ENCODE measurements at places on chromosomes 1 and 21. TPM values are rescaled to one million over a fixed set of nuclear protein-coding genes. Genes with fewer than 3 reads are reported as not detected.
A peak's percentile ranks its signal among the peaks of the same experiment; 100 is the strongest.

Gene HMCN1
- 0.19 TPM for polyA plus RNA-seq

Gene CNKSR1
- 48.5 TPM for polyA plus RNA-seq

Gene COL8A2
- 0.31 TPM for polyA plus RNA-seq

Gene RAB13
- 118 TPM for polyA plus RNA-seq

Gene FCRL5
- polyA plus RNA-seq: 0.02 TPM

Gene CFAP141
- 0.52 TPM for polyA plus RNA-seq

Gene CAMK1G
- polyA plus RNA-seq: 0.11 TPM

Gene AMPD1
- polyA plus RNA-seq: not detected

Gene TP73
- polyA plus RNA-seq: 0.12 TPM

Gene CFAP298
- 36.2 TPM for polyA plus RNA-seq

Gene RIMS3
- 0.49 TPM for polyA plus RNA-seq

Gene FCRL2
- not detected for polyA plus RNA-seq

Gene CHRNB2
- 3.1 TPM for polyA plus RNA-seq

DNA sequence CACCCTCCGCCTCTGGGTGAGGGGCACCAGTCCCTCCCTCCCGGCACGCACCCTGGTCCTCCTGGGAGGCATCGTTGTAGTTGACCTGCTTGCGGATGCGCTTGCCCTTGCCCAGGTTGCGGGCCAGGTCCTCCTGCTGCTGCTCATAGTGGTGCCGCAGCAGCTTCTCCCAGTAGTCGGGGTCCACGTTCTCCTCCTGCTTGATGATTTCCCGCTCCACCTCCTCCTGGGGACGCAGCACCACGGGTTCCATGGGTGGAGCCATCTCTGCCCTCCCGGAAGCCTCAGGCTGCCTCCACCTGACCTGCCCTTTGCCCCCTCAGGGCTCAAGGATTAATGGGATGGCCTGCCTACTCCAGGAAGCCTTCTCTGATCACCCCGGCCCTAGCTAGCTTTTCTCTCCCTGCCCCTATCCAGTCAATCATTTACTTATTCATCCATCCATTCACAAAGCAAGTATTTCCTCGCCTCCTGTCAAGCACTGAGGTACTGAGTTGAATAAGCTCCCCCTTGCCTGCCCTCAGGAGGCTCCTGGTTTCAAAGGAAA lies 53.5 kb downstream of the CHD5 start:
- no peak for DNase-seq

- peak; percentile 50 for DNase-seq
These were observed 33.3 kb upstream of the FAM3B start for GRCh38 chr21:41283211-41283818.

GRCh38 chr1:92583821-92584760 lies 97.4 kb upstream of the GFI1 start:
- no peak for DNase-seq

DNA sequence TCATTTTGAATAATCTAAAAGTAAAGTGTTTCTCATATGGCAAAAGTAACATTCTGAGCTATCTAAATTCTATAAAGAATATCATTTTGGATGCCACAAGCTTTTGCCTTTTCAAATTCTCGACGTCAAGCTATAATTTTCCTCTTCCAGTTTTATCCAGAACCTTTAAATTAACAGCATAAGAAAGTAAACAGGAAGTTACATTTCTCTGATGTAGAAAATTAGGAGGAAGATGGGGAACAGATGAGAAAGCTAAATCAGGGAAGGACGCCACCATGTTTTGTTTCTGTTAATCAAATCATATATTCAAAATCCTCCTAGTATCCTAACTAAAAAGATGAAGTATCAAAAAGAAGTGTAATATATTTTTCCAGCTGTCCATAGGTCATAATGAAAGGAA lies 8.8 kb upstream of the CAMSAP2 start:
- DNase-seq: no peak

- DNase-seq: no peak
These were observed 513.0 kb downstream of the PTPRC start for GRCh38 chr1:199151634-199152425.

DNA sequence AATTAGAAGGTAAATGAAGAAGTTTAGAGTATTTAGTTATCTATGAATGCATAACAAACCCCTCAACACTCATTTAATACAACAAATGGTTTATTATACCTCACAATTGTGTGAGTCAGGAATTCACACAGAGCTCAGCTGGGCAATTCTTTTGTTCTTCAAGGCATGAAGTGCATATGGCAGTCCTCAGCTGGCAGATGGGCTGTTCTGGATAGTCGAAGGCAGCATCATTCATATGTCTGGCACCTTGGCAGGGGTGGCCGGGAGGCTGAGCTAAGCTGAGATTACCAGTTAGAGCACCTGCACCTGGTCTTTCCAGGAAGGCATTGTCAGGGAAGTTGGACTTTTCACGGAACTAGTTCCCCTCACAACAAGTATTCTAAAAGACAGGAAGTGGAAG lies 286.2 kb upstream of the DUSP10 start:
- no peak for DNase-seq

DNA sequence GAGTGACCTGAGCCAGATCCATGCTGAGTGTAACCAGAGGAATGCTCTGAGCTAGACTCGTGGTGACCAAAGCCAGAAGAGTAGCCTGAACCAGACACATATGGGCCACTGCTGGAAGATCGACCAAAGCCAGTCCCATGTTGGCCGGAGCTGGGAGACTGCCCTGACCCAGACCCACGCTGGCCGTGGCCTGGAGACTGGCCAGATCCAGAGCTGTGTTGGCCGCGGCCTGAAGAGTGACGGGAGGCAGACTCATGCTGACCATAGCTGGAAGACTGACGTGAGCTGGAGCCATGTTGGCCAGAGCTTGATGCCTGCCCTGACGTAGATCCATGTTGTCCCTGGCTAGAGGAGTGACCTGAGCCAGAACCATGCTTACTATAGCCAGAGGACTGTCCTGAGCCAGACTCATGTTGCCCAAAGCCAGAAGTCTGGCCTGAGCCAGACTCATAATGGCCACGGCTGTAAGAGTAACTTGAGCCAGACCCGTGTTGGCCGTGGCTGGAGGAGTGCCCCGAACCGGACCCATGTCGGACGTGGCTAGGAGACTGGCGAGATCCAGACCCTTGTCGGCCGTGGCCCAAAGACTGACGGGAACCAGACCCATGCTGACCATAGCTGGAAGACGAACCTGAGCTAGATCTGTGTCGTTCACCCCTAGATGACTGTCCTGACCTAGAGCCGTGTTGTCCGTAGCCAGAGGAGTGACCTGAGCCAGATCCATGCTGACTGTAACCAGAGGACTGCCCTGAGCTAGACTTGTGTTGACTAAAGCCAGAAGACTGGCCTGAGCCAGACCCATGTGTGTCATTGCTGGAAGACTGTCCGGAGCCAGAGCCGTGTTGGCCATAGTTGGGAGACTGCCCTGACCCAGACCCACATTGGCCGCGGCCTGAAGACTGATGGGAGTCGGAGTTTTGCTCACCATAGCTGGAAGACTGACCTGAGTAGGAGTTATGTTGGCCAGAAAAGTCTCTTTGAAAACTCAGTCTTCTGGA lies 3.5 kb downstream of the HRNR start:
- no peak for DNase-seq

DNA sequence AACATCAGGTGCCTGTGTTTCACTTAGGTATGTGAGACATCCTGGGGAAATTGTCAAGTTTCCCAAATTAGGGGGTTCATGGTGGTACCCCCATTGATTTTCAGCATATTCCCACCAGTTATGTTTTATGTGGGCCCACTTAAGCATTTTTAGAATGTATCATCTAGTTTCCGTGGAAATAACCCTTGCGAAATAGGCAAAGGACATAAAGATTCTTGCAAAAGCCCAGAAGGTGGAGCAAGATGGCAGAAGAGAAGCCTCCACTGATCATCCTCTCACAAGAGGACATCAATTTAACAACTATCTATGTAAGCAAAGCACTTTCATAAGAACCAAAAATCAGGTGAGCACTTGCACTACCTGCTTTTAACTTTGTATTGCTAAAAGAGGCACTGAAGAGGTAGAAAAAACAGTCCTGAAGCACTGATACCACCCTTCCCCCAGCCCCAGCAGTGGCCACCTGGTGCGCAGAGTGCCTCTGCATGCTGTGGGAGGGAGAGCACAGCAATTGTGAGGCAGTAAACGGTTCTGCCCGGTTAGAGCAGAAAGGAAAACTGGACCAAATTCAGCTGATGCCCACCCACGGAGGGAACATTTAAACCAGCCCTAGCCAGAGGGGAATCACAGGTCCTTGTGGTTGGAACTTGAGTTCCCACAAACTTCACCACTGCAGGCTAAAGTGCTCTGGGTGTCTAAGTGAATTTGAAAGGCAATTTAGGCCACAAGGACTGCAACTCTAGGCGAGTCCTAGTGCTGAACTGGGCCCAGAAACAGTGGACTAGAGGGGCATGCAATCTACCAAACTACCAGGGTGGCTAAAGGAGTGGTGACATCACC lies 23.2 kb downstream of the MCOLN2 start:
- DNase-seq: no peak

- DNase-seq: no peak
These were observed 66.8 kb downstream of the CAPZB start for GRCh38 chr1:19418503-19418971.

DNA sequence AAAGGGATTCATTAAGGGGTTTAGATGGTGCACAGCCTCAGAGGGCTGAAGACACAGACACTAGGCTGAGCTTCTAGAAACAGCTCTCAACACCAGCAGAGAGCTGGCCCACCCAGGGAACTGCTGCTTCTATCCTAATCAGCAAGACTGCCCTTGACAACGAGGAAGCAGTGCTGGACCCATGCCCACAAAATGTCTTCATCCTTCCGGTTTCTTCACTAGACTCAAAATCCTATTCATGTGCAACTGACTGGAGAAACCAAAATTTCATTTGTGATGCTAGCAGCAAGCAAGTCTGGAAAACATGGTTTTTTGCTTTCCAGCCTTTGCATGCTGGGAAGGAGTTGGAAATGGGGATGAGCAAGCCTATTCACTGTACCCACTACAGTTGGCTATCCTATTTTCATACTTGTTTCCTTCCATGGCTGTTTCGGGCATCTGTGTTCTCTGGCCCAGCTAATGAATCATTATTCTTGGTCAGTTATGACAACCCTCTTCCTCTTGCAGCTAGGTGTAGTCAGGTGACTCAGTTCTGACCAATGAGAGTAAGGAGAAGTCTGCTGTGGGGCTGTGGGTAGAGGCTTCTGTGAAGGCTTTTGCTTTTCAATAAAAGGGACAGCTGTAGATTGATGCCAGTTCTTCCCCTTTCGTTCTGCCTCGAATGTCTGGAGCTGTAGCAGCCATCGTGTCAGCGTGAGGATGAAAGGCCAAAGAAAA lies 14.6 kb upstream of the TMEM61 start:
- peak; percentile 33 for DNase-seq

DNA sequence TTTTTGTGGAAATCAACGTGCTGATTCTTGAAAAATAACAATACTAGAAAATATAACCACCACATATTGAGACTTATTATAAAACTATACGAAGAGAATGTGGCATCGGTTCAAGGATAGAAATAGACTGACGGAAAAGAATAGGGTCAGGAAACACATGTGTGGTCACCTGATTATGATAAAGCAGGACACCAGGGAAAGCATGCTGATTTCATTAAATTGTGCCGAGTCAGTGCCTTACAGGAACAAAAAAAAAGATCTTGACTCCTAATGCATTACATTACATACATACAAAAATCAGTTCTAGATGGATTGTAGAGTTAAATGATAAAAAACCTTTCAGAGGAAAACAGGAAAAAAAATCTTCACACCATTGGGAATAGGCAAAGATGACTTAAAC lies 43.5 kb upstream of the SERPINC1 start:
- no peak for DNase-seq

GRCh38 chr1:63892632-63893395 lies 119.0 kb downstream of the ROR1 start:
- no peak for DNase-seq

- DNase-seq: no peak
These were observed 16.9 kb downstream of the IKBKE start for GRCh38 chr1:206486995-206487788.

GRCh38 chr1:230971771-230972170 lies 6.9 kb downstream of the TTC13 start:
- DNase-seq: no peak

- DNase-seq: no peak
These were observed 54.0 kb downstream of the PGBD5 start for GRCh38 chr1:230371923-230372703.

- DNase-seq: no peak
These were observed 36.2 kb downstream of the HSD3B2 start for GRCh38 chr1:119451158-119451557.

- no peak for DNase-seq
These were observed 165.7 kb upstream of the SGIP1 start for GRCh38 chr1:66368261-66368660.

DNA sequence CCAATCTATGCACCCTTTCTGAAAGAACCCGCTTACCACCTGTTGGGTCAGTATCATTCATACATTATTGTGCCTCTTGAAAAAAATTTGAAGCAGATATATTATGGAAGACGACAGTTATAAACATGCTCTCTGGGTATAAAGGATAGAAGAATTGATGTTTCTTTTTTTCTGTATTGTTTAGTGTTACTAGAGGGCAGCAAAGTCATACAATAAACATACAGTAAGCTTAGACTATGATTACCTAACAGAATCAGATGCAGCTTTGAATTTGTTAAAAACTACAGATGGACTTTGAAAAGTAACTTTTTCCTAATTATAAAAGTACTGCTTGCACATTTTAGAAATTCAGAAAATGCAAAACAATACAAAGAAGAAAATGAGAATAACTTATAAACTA lies 11.1 kb upstream of the PAXBP1 start:
- DNase-seq: no peak

DNA sequence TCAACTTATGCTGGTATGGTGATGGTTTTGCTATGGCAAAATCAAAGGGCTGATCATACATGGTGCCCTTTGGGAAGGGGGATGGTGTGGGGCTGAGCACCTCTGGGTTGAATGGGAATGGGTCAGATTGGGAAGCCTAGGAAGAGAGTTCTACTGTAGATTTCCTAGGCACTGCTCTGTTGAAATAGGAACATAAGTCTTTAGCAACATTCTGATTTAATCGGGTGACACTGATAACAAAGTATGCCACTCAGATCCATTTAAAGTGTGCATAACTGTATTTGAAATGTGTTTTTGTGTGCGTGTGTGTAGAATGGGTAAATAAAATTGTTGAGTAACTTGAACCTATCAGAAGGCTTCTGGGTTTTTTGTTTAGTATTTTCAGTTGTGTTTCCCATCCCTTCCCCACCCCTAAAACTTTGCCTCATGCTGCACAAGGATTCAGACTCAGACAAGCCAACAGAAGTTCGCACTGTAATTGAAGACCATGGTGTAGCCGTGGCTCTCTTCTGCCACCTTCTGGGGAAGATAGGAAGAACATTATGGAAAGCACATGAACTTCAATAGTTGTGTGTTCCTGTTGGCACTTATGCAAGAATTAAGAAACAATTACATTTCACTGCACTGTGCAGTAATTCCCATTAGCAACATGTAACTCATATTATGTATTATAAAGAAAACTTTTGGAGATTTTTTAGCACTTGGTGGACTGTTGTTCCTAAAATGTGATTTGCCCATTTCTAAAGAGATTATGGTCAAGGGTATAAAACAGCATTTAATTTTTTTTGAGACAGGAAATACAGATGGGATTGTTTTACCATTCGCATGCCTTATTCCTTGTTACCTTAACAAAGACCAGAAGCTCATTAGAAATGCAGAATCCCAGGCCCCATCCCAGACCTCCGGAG lies 10.9 kb upstream of the C4BPB start:
- DNase-seq: peak; percentile 79
